ENCODE measurements at places on chromosomes 4 and X.

DNA sequence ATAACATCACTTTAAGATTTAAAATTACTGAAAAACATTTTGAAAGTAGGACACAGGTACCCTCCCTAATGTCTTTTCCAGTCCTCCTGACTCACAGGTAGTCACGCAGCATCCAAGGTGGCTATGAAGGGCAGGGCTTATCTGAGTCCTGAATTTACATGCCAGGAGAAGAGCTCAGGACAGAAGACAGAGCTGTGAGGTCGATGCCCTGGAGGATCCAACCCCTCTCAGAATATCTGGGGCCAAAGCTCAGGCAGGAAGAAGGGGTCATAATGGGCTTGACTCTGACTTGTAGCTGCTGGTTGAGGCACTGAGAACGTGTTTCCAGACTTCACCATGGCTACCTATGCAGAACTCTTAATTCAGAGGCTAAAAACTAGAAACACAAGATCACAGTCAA, 177.5 kb downstream of the AASDH start:
- no peak for DNase-seq

- DNase-seq: no peak
Measured at GRCh38 chr4:44912980-44913379, 186.6 kb upstream of the GNPDA2 start.

DNA sequence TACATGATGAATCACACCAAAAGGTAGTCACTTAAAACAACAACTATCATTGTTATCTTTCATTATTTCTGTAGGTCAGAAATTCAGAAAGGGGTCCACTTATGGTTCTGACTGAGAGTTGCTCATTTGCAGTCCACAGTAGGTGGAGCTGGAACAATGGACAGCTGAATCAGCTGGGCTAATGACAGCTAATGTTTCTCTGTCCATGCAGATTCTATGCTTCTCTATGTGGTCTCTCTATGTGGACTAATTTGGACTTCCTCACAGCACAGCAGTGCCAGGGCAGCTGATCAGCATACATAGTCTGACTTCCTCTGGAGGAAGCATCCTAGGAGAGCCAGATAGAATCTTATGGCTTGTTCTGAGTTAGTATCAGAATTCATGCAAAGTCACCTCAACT, 131.7 kb upstream of the INTU start:
- no peak for DNase-seq

DNA sequence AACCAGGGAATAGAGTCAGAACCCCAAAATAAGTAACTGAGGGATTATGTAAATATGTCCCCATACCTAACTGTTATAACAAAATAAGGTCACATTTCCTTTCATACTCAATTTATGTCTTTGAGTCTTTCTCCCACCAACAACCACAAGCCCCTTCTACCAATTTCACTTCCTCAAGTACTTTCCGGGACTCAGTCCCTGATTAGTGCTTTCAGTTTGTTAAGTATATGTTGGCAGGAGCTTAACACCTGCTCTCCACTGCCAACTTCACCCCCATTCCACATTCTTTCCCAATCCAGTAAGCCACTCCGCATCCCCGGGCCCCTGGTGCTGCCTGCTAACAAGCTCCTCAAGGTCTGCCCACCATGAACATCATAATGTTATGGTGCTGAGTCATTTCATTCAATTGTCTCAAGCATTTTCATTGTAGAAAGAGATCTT, 71.3 kb upstream of the SPRY1 start:
- no peak for DNase-seq

- no peak for DNase-seq
Measured at GRCh38 chr4:10385994-10386394, 71.2 kb downstream of the ZNF518B start.

GRCh38 chr4:109185548-109185947, 116.9 kb downstream of the COL25A1 start:
- no peak for DNase-seq

DNA sequence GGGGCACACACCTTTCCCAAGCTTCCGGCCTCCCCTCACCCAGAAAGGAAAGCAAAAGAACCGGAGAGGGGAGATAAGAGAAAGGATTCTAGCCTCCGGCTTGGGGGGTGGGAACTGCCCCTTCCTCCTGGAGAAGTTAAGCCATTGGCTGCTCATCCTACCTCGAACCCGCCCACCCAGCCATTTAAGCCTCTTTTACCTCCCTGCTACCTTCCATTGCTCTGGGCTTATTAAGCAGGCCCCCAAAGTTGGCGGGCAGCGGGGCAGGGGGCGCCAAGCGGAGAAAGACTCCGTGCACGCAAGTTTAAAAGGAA, 2.3 kb downstream of the MAML3 start:
- DNase-seq: no peak

GRCh38 chr4:80608281-80608980, 272.9 kb downstream of the CFAP299 start:
- peak; percentile 21 for DNase-seq

GRCh38 chr4:8840006-8840793, 31.4 kb downstream of the HMX1 start:
- no peak for DNase-seq
